Left ventricle myocardium inferior (tissue), 1 donor: ENCODE measurements at places on chromosomes 13 and 19.

DNA sequence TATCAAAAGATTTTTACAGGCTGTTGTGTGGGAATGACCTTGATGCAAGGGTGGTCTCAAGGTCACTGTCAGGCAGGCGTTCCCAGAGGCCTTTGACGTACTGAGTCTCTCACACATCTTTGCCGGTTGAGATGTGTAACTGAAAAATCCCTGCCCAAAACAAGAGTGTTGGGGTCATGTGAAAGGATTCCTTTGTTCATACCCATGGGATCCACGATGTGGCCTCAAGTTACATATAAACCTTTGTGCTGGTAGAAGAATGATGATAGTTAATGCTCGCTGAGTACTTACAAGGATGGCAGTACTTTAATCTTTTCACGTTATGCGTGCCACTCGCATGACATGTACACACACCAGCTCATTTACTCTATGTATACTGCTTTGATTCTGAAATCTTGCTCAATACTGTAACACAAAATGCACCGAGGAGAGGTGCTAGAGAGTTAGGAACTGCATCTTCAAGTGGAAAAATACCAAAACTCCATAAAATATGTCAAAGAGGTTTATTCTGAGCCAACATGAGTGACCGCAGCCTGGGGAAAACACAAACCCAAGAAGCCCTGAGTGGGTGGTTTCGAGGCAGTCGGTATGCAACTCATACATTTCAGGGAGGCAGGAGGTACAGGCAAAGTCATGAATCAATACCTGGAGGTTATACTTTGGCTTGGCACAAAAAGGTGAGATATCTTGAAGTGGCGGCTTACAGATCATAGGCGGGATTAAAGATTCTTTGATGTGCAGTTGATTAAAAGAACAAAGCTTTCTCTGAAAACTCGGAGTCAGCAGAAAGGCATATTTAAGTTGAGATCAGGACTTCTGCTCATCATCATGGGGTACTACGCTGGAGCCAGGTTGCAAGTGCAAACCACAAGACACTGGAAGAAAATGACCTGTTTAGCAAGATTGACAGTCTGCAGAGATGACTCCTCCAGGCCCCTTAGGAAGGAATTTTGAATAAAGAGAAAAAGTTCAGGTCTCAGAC is 87.4 kb upstream of the ARHGEF7 start:
- no peak for DNase-seq

GRCh38 chr19:41426952-41427646 is at the start of gene B3GNT8:
B3GNT8 (minus strand) TSS chr19:41427374; CDS start chr19:41426778, 596 bp downstream.
- DNase-seq, result peak; percentile 90

- DNase-seq, result no peak
These were observed 324.9 kb downstream of the UQCRFS1 start for GRCh38 chr19:28887920-28888618.

GRCh38 chr19:32437096-32437495 is 31.5 kb downstream of the DPY19L3 start:
- DNase-seq, result no peak

GRCh38 chr19:42200116-42200715 is 17.3 kb downstream of the DEDD2 start:
- DNase-seq, result no peak

- no peak for DNase-seq
These were observed 5.1 kb downstream of the RGCC start for GRCh38 chr13:41462427-41462826.

DNA sequence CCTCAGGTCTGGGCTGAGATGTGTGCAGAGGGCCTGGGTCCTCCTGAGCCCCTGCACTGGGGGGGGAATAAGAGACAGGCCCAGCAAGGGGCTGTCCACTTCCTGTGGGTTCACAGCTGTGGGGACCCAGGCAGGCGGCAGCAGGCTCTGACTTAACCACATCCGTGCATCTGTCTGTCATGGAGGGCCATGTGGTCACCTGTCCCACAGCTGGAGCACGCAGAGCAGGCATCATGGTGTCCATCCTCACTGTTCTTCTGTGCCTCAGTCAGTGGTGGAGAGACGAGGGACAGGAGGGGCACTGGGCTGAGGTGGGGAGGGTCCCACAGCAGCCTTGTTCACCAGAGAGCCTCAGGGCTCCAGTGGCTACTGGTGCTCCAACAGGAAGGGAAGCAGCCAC is 16.3 kb upstream of the KIR3DL3 start:
- no peak for DNase-seq

GRCh38 chr13:21884965-21885567 is 214.2 kb downstream of the FGF9 start:
- no peak for DNase-seq

DNA sequence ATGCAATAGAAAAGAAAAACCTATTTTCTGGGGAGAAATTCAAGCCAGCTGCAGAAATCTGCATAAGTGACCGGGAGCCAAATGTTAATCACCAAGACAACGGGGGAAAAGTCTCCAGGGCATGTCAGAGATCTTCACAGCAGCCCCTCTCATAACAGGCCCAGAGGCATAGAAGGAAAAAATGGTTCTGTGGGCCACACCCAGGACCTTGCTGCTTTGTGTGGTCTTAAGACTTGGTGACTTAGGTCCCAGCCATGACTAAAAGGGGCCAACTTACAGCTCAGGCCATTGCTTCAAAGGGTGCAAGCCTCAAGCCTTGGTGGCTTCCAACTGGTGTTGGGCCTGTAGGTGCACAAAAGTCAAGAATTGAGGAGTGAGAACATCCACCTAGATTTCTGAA is 2847.6 kb upstream of the PCDH20 start:
- DNase-seq, result no peak

DNA sequence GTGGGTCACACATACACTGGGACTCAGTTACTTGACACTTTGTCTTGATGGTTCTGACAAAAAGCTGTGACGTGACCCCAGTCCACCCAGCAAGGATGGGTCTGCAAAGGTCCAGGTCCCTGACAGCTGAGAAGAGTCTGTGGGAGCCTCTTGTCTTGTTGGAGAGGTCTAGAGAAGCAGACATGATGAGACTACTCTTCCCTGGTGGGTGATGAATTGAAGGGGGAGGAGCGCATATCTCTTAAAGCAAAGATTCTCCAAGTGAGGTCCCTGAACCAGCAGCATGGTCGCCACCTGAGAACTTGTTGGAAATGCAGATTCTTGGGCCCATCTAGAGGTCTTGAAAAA is 78.5 kb upstream of the MEDAG start:
- no peak for DNase-seq

DNA sequence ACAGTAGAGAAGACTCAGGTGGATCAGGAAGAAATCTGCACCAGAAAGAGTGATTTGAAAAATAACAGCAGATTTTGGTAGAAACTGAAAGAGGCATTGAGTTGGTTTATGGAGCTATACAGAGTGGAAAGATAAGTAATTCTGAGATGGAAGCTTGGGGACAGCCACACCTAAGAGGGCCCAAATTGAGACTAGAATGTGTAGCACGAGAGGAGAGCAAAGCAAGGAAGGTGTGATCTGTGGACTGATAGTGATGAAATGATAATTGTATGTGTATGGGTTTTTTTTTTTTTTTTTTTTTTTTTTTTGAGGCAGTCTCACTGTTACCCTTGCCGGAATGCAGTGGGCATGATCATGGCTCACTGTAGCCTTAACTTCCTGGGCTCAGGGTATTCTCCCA is 16.3 kb downstream of the SAE1 start:
- no peak for DNase-seq

- DNase-seq, result no peak
These were observed 1.8 kb upstream of the DIAPH3 start for GRCh38 chr13:60165391-60166099.
